ENCODE measurements at places on chromosomes 16 and 17. TPM values are rescaled to one million over a fixed set of nuclear protein-coding genes. Genes with fewer than 3 reads are reported as not detected.

Gene LRRC37A2
- 49.4 TPM for total RNA-seq

Gene SLC5A10
- total RNA-seq, result not detected

Gene SLC12A3
- total RNA-seq, result 5.3 TPM

Gene DHX38
- total RNA-seq, result 114 TPM

Gene C1QL1
- total RNA-seq, result not detected

Gene CCL3
- total RNA-seq, result 5.7 TPM

Gene SULT1A1
- 5.0 TPM for total RNA-seq

Gene ATP2A1
- 0.84 TPM for total RNA-seq

Gene CACNG3
- not detected for total RNA-seq

Gene TMEM88
- 6.0 TPM for total RNA-seq

Gene TNFRSF13B
- total RNA-seq, result 217 TPM

Gene CDH3
- 0.17 TPM for total RNA-seq

Gene LGALS3BP
- total RNA-seq, result 1.8 TPM

Gene KRTAP1-1
- not detected for total RNA-seq

Gene TM4SF5
- not detected for total RNA-seq
